ENCODE measurements at places on chromosomes 16 and 17.

- DNase-seq: no peak
These were observed 12.7 kb downstream of the MNT start for GRCh38 chr17:2388020-2388682.

- DNase-seq: no peak
These were observed 77.2 kb downstream of the FTO start for GRCh38 chr16:53781023-53781605.

DNA sequence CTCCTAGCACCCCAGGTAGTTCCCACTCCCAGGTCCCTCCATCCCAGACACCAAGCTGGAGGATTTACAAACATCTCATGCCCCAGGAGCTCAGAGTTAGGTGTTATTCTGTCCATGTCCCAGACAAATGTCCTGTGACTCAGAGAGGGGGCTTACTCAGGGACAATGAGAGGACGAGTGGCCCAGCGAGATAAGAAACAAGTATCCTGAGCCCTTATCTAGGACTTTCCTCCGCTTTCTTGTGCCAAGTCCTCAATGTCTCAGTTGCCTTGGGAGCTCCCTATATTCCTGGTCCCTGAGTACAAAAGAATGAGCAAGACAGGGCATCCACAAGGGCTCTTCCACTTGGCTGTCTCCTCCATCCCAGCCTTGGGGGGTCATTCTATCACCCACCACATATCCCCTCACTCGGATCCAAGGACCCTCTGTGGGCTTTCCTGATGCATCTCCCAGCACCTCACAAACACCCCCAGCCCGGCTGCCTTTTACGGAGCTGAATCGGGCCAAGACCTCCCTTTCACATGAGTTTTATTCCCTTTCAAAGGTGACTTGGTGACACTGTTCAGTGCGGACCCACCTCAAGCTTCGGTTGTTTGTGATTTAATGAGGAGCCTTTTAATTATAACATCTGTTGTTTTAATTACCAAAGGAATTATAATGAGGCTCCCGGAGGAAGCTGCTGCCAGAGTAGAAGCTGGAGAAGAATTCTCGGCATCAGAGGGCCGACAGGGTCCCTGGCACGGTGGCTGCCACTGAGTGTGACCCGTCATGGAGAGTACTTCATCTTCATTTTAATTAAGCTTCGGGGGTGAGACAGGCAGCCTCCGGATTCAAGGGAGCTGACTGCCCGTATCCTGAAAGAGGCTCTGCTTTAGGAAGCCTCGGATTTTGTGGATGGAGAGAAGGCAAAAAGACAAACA is 121.5 kb downstream of the WSCD1 start:
- no peak for DNase-seq

GRCh38 chr16:68665501-68665900 is 20.4 kb downstream of the CDH3 start:
- no peak for DNase-seq

- no peak for DNase-seq
These were observed 6.3 kb downstream of the CA5A start for GRCh38 chr16:87929986-87930385.

DNA sequence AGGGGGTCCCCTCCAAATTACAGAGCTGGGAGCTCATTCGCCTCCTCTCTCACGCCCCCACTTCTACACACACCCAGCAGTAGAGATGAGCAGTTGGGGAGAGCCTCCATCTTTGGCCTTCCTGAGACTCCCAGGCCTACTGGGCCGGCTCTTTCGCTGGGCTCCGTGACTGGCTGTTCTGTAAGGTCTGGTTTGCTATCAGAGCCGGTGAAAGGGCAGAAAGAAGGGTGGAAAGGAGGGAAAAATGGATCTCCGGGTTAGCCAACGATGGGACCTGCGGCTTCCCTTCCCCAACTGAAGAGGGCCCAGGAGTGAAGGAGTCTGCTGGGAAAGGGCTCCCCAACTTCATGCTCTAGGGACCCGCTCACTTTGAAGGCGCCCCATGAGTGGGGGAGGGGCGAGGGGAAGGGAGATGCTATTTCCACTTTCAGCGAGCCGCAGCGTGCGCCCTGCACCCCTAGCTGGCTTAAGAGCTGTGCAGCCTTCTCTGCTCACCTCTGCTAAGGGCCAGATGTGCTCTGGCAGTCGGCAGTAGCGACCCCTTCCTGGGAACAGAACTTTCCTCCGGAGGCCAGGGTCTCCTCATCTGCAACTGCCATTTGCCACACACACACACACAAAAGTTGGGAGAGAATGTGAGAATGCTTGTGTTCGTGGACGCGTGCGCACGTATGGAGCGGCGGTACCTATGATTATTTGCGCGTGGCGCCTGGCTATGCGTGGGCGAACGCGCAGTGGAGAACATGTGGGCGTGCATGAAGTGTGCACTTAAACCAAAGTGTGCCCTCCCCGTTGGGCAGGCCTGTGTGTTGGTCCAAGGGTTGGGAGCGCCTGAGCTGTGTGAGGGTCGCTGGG is 2.9 kb upstream of the FOXF1 start:
- DNase-seq: no peak

- DNase-seq: no peak
These were observed 53.2 kb downstream of the NQO1 start for GRCh38 chr16:69672998-69673713.

GRCh38 chr16:53779186-53779585 is 75.2 kb downstream of the FTO start:
- no peak for DNase-seq

DNA sequence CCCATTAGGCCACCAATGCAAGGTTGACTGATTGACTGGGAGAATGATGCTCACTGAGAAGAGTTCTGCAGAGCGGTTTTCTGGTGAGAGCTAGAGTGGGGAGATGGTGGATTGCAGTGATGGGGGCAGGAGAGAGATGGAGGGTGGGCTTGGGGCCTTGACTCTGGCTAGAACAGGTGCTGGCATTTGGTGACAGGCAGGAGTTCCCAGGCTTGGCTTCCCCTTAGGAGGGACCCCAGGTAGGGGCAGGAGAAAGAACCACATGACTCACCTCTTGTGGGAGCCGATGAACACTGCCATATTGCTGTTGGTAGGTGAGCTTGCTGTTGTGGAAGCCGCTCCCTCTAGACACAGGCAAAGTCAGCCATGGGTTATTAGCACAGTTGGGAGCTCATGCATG is 8.0 kb downstream of the CD300LB start:
- no peak for DNase-seq

GRCh38 chr16:51134269-51134812 is 16.7 kb downstream of the SALL1 start:
- no peak for DNase-seq

- DNase-seq: no peak
These were observed 22.8 kb downstream of the UBALD1 start for GRCh38 chr16:4591706-4592470.

- DNase-seq: no peak
These were observed 248.6 kb downstream of the FTO start for GRCh38 chr16:53952215-53953208.

- no peak for DNase-seq
These were observed 73.1 kb downstream of the WNT3 start for GRCh38 chr17:46745376-46745775.

GRCh38 chr17:77802811-77803220 is 155.7 kb upstream of the TNRC6C start:
- no peak for DNase-seq

GRCh38 chr17:17752821-17753321 is 71.6 kb downstream of the RAI1 start:
- DNase-seq: no peak

DNA sequence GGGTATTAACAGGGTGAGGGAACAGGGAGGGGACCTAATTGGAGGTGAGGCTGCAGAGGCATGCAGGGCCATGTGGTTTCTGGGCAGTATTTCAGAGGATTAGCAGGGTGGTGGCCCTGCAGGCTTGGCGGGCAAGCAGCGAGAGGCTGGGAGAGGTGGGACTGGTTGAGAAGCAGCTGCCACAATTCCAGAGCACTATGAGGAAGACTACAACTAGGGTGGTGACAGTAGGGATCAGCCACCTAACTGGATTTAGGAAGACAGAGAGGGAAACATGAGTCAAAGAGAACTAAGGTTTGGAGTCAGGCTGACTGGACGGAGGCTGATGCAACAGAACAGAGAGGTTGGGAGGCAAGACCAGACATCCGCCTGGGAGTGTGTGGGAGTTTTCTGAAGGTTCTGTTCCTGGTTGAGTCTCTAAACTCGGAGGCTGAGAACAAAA is 12.3 kb downstream of the ALOXE3 start:
- DNase-seq: no peak

DNA sequence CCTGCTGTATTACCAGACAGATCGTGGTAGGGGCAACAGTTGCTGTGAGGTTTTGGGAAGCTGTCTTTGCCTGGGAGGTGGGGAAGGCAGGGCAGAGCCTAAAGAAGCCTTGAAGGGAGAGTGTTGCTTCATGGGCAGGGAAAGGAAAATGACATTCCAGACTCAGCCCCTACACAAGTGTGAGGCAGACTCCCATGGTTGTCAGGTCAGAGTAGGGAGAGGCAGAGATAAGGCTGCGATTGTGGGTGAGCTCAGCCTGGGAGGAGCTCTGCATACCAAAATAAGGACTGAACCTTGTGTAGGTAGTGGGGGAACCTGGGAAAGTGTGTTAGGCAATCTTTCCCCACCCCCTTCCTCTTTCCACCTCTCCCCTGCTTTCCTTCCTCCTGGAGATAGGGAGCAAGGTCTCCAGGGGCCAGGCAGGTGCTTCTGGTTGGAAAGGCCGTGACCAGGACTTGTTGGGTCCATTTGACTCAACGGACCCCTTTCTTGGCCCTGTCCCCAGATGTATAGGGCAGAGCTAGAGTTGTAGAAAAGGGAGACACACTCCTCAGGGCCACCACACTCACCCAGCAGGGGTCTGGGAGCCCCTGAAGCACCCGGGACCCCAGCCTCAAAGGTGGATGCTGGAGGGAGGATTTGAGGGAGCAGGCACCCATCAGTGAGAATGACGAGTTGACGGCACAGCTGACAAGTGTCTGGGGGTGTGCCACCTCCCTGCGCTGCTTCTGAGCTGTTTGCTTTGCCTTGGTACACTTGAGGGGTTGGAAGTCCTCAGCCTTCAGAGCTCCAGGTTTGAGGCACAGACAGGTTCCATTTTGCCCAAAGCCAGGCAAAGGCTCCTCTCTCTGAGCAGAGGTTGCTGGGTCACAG is 18.5 kb upstream of the TOB1 start:
- no peak for DNase-seq

GRCh38 chr17:55606488-55606815 is 95.2 kb upstream of the SMIM36 start:
- DNase-seq: no peak

DNA sequence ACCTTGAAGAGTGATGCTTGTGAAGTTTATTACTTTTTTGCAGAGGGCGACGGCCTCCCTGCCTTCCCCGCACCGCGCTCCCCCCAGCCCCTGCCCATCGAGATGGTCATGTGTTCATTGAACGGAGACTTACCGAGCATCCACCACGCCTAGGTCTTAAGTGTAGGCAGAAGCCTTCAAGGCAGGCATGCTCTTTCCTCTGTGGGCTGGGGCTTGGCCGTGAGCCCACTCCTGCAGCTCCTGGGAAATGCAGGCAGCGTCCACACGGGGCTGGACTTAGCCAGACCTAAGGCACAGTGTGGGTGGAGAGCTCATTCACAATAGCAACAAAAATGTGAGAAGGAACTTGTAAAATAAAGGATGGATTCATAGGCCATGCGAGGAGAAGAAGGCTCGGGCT is 19.2 kb downstream of the RNF213 start:
- DNase-seq: no peak

- no peak for DNase-seq
These were observed 94.6 kb downstream of the CMIP start for GRCh38 chr16:81539009-81539758.

GRCh38 chr17:49708515-49709183 is 885 bp upstream of the SLC35B1 start:
- DNase-seq: no peak

DNA sequence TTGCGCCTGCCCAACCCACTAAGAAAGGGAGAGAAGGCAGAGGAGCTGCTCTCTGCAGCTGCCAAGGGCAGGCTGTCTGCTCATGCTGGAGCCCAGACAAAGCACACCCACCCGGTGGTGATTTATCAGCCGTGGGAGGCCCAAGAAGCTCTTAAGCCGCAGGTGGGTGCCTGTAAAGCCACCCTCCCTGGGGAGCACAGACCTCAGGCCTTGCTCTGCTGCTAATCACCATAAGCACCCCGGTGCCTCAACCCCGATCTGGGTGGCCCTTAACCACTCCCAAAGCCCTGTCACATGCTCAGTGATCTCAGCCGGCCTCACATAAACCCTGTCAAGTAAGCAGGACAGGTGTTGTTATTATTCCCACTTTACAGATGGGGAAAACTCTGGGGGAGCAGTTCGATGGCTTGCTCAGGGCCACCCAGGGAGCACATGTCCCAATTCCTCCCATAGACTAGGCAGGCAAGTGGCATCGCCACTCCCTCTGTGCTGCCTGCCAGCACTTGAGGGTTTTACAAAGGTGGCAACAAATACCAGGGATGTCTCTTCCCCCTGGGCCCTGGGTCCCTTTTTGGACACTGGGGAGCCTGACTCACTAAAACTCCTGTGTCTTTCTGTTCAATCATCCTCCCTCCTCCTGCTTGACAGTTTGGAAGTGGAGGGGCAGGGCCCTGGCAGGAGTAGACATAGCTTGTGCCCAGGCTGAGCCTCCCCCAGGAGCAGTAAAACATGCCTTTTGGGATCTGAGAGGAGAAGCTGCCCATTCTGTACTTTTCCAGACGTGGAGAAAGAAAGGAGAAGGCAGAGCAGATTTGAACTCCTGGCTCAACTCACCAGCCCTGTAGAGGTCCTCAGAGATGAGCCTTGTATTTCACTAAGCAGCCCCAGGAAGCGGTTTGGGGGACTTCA is 299.3 kb downstream of the SOX9 start:
- no peak for DNase-seq

GRCh38 chr16:21645261-21645721 is 7.1 kb downstream of the IGSF6 start:
- DNase-seq: peak; percentile 17

DNA sequence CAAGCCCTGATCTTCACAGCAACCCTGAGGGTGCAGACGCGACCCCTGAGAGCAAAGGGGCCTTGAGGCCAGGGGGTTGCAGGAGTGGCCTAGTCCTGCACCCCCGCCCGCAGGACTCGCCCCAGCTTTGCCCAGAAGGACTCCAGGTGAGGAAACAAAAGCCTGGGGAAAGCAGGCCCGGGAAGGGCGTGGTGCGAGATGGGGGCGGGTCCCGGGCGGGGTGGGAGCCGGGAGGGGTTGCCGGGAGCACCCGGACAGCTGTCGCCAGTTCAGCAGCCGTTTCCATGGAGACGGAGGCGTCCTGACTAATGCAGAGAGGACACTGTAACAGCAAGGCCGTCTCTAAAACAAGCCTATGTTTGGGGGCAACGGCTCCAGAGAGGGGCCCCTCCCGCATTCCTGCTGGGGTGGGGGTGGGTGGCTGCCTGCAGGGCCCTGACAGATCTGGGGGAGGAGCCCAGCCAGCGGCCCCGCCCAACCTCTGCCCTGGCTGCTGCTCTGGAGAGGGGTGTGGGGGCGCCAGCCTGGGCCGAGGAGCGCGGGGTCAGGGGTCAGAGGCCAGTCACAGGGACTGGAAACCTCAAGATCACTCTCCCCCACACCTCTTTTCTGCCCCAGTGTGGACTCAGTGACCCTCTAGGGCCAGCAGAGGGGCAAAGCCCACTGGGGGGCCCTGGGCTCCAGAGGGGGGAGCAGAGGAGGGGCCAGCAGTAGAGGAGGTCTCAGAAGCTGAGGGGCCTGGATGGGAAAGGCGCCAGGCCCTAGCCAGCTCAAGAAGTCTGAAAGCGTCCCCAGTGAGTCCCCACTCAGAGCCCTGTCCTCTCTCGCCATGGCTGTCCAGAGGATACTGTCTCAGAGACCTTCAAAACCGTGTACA is 3.1 kb upstream of the TPPP3 start:
- DNase-seq: no peak

GRCh38 chr17:27069842-27070508 is 223.9 kb upstream of the WSB1 start:
- no peak for DNase-seq
